ENCODE measurements at places on chromosomes 6 and 20.

DNA sequence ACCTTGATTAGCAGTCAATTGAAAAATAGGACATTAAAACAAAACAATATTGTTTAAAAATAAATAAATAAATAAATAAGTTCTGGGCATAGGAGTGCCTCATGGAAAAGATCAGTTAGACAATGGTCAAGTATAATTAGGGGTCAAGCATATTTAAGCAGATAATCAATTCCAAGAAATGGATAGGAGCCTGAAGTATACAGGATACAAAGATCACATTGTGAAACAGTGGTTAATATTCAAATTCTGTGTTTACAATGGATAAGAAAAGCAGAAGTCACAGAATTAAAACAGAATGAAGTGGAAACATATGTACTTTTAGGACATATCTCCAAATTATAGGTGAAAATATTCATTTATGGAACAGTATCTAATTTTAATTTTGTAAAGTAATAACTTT lies 1028.6 kb upstream of the CITED2 start:
- no peak for DNase-seq

DNA sequence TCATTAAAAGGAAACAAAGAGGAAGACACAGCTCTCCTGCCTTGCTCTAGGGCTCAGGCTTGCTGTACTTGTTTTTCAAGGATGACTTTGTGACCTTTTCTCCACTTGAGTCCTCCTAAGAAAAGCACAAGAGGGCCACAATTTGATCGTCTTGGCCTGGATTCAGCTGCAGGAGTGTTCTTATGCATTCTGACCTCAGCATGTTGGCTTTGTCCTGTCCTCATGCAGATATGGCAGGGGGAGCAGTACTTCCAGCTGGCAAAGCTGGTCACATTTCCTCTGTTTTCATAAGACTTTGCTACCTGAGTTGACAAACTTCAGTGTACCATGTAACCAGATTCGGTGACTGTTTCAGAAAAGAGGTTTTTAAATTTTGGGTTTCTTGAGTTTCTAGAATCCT lies 30.8 kb downstream of the KDM1B start:
- DNase-seq = no peak

- no peak for DNase-seq
Measured at GRCh38 chr20:10783707-10784553, 110.1 kb upstream of the JAG1 start.

- DNase-seq = no peak
Measured at GRCh38 chr20:61937146-61937962, 128.3 kb downstream of the TAF4 start.

DNA sequence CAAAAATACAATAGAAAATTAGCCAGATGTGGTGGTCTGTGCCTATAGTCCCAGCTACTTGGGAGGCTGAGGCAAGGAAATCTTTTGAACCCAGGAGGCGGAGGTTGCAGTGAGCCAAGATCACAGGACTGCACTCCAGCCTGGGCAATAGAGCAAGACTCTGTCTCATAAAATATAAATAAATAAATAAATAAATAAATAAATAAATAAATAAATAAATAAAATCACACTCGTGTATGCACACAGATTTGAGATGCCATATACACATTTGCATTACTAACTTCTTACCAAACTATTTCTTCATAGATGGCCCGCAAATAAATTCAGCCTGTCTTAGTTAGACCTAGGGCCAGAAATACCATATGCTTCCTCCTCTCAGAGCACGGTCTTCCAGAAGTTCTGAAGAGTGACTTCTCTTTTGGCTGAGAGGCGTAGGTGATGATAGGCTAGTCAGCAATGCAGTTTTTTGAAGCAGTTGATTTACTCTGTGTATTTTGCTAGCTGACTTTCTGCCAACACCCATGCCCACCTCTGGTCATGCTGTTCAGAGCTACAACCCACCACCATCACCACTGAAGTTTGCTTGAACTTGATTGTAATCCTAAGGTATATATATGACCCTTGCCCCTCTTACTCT lies 150.1 kb downstream of the SASH1 start:
- no peak for DNase-seq

All from stimulated activated CD4-positive, alpha-beta T cell treated with anti-CD3 and anti-CD28 coated beads, Interleukin-15, amount 100 ng/mL, for 24 hours (primary cell).